ENCODE measurements at places on chromosomes 16 and 17. TPM values are rescaled to one million over a fixed set of nuclear protein-coding genes. Genes with fewer than 3 reads are reported as not detected.

- no peak overlapping the region for H3K27ac ChIP-seq
- DNase-seq: no peak
- H3K27me3 ChIP-seq: no peaks in the 10 kb centered on the region
- no peaks in the 10 kb centered on the region for H3K36me3 ChIP-seq
Measured at GRCh38 chr17:7363311-7363710, 8.4 kb downstream of the TMEM95 start.

GRCh38 chr16:27390151-27390550 is 11.8 kb upstream of the IL21R start:
- no peak for DNase-seq
- no peak overlapping the region for H3K4me3 ChIP-seq
- H3K4me1 ChIP-seq: no peaks in the 10 kb centered on the region
- H3K27ac ChIP-seq: no peak overlapping the region
- H3K27me3 ChIP-seq: no peaks in the 10 kb centered on the region
- H3K36me3 ChIP-seq: no peaks in the 10 kb centered on the region

Gene CSH1
- total RNA-seq: not detected

Gene CSH2
- not detected for total RNA-seq

DNA sequence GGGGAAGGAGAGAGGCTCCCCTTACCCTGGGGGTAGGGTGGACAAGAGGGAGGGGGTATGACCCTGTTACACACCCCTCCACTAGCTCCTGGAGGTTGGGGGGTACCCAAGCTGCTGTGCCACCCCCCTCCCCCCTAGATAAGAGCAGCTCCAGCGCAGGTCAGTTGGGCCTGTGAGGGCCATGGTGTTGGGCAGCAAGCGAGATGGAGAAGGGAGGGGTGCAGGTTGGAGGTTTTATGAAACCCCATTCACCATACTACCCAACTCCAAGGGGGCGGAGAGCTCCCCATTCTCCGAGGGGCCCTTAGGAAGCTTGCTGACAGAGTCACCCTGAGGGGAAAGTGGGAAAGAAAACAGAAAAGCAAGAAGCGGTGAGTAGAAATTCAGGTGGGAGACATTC is 1.7 kb upstream of the SOX15 start:
- DNase-seq: no peak
- H3K36me3 ChIP-seq: peaks cover 75% of the 10 kb centered on the region
- peaks cover 4% of the 10 kb centered on the region for H3K4me1 ChIP-seq
- H3K27ac ChIP-seq: no peak overlapping the region
- no peak overlapping the region for H3K4me3 ChIP-seq

GRCh38 chr16:17205279-17206211 is 265.2 kb downstream of the XYLT1 start:
- peaks cover 2% of the 10 kb centered on the region for H3K36me3 ChIP-seq
- H3K27me3 ChIP-seq: no peaks in the 10 kb centered on the region
- H3K27ac ChIP-seq: no peak overlapping the region
- DNase-seq: no peak

GRCh38 chr16:72195609-72196008 is 23.7 kb upstream of the PMFBP1 start:
- H3K36me3 ChIP-seq: no peaks in the 10 kb centered on the region
- no peaks in the 10 kb centered on the region for H3K27me3 ChIP-seq
- no peak overlapping the region for H3K4me3 ChIP-seq
- H3K4me1 ChIP-seq: no peaks in the 10 kb centered on the region

GRCh38 chr17:80402959-80403358 is 12.0 kb upstream of the ENDOV start:
- no peaks in the 10 kb centered on the region for H3K36me3 ChIP-seq
- no peaks in the 10 kb centered on the region for H3K4me1 ChIP-seq
- H3K27me3 ChIP-seq: no peaks in the 10 kb centered on the region
- no peak for DNase-seq
- H3K4me3 ChIP-seq: no peak overlapping the region

GRCh38 chr17:17935321-17936271 is 36.6 kb downstream of the TOM1L2 start:
- H3K27me3 ChIP-seq: no peaks in the 10 kb centered on the region
- no peaks in the 10 kb centered on the region for H3K4me1 ChIP-seq
- peak; percentile 53 for DNase-seq

- H3K4me1 ChIP-seq: no peaks in the 10 kb centered on the region
- H3K36me3 ChIP-seq: peaks cover 83% of the 10 kb centered on the region
- no peak overlapping the region for H3K27ac ChIP-seq
- no peaks in the 10 kb centered on the region for H3K27me3 ChIP-seq
Measured at GRCh38 chr16:69119536-69119935, 12.9 kb downstream of the CHTF8 start.

DNA sequence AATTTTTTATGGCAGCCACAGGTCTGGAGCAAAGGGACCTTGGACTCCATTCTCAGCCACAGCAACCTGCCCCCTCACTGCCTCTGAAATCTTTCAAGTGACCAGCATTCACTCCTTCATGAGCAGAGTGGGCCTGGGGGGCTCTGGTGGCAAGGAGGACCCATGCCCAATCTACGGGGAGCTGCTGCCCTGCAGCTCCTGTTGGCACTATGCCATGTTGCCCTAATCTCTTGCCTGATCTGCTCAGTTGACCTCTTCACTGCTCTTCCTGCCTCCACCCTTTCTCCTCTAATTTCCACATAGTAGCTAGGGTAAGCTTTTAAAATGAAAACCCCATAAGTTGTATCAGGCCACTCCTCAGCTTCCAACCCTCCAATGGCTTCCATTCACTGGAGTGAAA is 2.9 kb upstream of the PRKCB start:
- no peak overlapping the region for H3K27ac ChIP-seq
- no peak for DNase-seq
- H3K4me3 ChIP-seq: no peak overlapping the region
- peaks cover 20% of the 10 kb centered on the region for H3K27me3 ChIP-seq

Gene KRTAP4-3
- not detected for total RNA-seq

GRCh38 chr16:85395913-85396878 is 216.9 kb upstream of the GSE1 start:
- no peaks in the 10 kb centered on the region for H3K27me3 ChIP-seq
- H3K36me3 ChIP-seq: no peaks in the 10 kb centered on the region
- H3K4me3 ChIP-seq: no peak overlapping the region

DNA sequence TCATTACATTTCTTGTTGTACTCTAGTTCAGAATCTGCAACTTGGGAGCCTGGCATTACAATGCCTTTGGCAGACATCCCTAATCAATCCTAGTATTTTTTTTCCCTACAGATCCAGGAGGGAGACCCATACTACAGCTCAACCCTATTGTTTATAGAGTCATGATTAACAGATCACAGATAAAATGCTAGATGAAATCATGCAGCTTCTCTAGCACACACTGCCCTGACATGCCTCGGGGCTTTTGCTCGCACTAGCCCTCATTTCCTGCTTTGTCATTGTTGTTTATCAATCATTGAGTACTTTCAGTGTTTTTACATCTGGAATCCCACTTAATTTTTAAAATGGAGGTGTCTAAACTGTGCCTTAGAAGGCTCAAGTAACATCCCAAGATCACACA is 412.5 kb downstream of the CA10 start:
- H3K27ac ChIP-seq: no peak overlapping the region
- H3K27me3 ChIP-seq: no peaks in the 10 kb centered on the region
- H3K36me3 ChIP-seq: no peaks in the 10 kb centered on the region
- no peak overlapping the region for H3K4me3 ChIP-seq
- no peak for DNase-seq

Gene ZBTB4
- 60.5 TPM for total RNA-seq

DNA sequence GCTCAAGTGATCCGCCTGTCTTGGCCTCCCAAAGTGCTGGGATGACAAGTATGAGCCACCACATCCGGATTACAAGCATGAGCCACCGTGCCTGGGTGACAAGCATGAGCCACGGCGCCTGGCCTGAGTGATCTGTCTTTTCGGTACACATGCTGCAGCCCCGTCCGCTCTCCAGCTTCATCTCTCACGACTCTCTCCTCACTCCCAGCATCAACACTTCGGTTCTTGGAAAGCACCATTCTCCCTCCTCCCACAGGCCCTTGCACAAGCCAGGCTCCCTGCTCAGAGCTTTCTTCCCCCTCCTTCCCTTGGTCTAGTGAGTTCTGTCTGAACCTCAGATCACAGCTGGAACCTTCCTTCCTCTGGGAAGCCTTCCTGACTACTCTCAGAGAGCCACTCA is 6.5 kb upstream of the NCBP3 start:
- H3K4me3 ChIP-seq: no peak overlapping the region
- DNase-seq: no peak
- no peak overlapping the region for H3K27ac ChIP-seq
- no peaks in the 10 kb centered on the region for H3K4me1 ChIP-seq
- no peaks in the 10 kb centered on the region for H3K36me3 ChIP-seq
- peaks cover 4% of the 10 kb centered on the region for H3K27me3 ChIP-seq

DNA sequence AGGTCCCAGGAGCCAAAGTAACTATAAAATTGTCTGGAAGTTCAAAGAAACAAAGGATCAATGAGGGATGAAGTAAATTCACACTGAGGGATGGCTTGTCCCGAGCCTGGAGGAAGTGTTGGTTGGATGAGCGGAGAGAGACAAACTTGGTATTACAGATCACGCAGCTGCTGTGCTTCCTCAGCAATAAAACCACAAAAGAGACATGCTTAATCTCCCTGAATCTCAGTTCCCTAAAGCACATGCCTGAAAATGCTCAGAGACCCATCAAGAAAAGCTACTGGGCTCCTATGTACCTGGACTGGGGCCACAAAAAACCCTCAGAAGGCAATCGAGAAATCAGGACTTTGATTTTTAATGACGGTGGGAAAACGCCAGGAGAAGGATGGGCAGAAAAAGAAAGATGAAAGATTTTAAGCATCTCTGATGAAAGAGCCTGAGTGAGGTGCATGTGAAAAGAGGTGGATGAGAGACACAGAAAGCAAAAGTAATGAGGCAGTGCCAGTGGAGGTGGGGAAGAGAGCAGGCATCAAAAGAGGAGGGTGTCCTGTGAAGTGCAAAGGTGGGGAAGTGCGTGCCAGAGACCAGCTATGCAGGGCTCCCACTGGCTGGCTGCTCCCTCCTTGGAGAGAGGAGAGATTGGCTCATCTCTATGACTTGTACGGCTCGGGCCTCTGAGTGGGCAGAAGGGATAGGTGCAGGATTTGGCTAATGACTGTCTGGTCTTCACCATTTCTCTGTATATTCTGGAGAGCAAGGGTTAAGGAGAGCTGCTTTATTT is 143.7 kb downstream of the ABCC12 start:
- no peaks in the 10 kb centered on the region for H3K27me3 ChIP-seq
- no peaks in the 10 kb centered on the region for H3K4me1 ChIP-seq
- H3K4me3 ChIP-seq: no peak overlapping the region
- no peaks in the 10 kb centered on the region for H3K36me3 ChIP-seq
- no peak overlapping the region for H3K27ac ChIP-seq
